GF-D8 (cell line): ENCODE measurements at places on chromosomes 6 and 20.

DNA sequence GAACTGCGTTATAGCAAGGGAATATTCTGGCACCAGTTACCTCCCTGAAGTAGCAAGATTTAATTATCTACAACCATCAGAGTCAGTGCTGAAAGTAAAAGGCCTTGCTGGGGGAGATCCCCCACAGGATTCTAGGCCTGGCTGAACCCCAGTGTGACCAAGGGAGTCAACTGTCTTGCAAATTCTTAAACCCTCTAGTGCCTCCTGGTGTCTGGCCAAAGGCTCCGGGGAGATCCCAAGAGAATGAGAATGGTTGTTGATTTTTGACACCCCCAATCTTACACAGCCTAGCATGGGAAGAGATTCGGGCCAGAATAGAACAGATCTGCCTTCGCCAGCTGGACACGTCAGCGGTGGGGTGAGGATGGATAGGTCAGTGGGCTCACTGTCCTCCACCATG is 179.4 kb downstream of the ERMARD start:
- DNase-seq, result no peak

GRCh38 chr20:24389686-24390085 is 79.7 kb upstream of the SYNDIG1 start:
- no peak for DNase-seq

- DNase-seq, result no peak
Measured at GRCh38 chr6:50842861-50843384, 24.3 kb downstream of the TFAP2B start.

DNA sequence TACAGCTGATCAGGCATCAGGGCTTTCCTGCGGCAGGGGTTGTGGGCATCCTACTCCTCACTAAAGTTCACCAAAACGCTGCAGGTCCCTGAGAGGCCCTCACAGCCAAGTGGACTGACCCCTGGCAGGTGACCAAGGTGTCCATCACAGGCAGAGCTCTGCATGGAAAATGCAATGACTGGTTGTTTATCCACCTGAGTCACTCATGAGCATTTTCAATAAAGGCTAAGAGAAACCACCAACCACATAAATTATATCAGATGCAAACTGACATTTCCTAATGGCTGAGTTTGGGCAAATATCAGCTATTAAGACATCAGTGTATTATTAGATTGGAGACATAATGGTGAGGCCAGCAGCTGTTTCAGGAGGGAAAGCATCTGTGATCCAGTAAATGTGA is 152.7 kb upstream of the SYNDIG1 start:
- no peak for DNase-seq

GRCh38 chr6:163329991-163330390 is 84.5 kb upstream of the QKI start:
- DNase-seq, result no peak

DNA sequence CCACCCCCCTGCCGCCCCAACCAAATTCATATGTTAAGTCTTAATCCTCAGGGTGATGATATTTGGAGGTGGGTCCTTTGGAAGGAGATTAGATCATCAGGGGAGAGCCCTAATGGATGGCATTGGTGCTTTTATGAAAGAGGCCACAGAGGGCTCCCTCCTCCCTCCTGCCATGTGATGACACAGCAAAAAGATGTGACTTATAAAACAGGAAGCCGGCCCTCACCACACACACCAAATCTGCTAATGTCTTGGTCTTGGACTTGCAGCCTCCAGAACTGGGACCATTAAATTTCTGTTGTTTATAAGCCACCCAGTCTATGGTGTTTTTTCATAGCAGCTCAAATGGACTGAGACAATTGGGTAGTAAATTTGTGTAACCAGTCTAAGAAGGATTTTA is 176.3 kb downstream of the ADGRG6 start:
- DNase-seq, result no peak

GRCh38 chr6:11779329-11780096 is 910 bp upstream of the ADTRP start:
- DNase-seq, result no peak

DNA sequence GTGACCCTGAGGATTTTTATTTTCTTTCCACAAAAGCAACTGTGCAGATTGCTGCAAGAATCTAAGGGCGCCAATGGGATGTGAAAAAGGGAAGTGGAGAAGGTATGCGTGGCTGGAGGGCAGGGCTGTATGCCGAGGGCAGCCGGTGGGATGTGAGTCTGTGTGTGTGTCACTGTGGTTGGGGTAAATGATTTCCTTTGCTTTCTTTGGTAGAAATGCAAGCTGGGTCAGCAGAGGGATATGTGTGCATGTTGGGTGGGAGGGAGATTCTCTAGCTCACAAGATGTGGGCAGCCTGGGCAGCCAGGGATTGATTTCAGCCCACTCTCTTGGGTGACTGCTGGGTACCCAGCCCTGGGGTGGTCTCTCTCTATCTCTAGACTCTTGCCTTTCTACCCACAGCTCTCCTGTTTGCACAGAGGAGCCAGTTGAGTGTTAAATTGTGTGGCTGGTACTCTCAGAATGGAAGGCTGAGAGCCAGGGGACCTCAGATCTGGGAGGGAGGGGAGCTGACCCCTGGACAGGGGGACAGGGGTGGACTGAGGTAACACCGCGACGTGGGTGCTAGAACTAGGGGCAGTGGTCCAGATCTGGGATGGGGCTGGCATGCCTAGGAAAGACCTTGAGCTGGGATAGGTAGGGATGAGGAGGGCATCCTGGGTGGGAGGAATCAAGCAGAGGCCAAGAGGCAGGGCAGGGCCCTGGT is 136.8 kb upstream of the RNF24 start:
- DNase-seq, result no peak

DNA sequence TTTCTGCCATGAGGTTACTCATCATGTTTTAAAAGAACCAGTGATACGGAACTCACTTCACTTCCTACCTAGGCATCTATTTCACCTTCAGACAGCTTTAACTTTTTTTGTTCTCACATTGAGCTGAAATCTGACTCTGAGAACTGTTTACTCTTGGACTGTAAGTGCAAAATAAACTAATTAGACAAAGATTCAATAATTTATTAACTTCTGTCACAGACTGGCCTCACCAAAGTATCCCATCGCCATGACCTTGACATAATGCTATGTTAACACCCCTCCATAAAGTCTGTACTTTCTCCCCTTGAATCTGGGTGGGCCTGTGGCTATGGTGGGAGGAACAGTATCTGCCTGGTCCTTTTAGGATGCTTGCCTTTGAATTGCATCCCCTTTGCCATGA is 448.1 kb downstream of the CBLN4 start:
- no peak for DNase-seq

DNA sequence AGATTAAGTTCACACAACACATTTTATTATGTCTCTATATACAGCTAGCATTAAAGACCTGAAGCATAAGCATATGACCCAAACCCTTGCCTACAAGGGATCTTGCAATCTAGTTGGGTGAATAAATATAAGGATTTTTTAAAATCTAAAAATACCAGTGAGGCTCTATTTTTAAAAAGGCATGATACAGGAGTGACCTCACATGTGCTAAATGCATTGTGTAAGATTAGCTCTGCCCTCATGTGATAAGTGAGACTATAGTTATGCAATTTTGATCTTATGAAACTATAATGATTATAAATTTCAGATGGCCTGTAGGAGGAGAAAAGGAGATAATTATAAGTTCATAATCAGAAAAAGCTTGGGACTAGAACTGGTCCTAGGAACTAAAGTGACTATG is 451.0 kb upstream of the MAN1A1 start:
- DNase-seq, result no peak
